SK-N-SH (cell line): ENCODE measurements at places on chromosomes 5 and 9.

DNA sequence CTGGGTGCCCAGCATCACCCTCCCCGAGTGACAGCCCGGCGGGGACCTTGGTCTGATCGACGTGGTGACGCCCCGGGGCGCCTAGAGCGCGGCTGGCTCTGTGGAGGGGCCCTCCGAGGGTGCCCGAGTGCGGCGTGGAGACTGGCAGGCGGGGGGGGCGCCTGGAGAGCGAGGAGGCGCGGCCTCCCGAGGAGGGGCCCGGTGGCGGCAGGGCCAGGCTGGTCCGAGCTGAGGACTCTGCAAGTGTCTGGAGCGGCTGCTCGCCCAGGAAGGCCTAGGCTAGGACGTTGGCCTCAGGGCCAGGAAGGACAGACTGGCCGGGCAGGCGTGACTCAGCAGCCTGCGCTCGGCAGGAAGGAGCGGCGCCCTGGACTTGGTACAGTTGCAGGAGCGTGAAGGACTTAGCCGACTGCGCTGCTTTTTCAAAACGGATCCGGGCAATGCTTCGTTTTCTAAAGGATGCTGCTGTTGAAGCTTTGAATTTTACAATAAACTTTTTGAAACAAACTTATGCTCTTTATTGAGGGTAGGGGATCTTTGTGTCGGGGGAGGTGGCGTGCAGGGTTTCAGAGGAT lies 1.3 kb downstream of the GADD45G start:
- DNase-seq = peak; percentile 72

DNA sequence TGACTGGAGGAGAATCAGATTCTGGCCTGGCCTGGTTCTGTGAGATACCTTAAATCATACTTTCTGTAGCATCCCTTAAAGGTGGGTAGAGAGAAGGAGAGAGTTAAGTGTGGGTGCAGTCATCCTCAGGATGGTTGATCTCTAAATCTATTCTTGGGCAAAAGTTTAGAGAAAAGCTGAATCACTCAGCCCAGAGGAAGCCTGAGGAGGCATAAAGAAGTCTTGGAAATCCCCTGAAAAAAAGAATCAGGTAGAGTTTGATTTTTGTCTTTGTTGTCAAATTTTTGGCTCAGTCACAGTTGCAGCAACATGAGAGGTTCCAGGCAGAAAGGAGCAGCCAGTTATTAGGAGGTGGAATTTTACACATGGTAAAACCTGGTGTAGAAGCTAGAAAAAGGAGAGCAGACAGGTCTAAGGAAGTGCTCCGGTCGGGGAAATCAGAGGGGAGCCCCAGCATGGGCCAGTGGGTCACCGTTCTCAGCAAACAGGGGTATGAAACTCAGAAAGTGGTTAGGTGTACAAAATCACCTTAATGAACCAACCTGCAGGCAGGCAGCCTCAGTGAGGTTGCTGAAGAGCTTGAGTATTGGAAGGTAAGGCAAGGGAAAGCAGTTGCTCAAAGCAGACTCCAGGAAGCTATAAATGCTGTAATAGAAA lies 116.2 kb upstream of the CNTLN start:
- DNase-seq = no peak

DNA sequence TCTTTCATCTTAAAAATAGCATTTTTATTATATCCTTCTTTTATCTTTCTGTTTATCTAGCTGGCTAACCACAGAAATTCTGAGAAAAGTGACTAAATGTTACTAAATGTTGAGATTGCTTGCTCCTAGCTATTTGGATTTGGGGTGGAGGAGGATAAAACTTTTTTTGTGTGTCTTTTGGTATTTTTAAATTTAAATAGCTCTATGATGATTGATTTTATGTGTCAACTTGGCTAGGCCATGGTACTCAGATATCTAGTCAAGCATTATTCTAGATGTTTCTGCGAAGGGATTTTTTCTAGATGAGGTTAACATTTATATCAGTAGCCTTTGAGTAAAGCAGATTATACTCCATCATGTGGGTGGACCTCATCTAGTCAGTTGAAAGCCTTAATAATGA lies 75.0 kb downstream of the GCNT1 start:
- no peak for DNase-seq

GRCh38 chr9:99762470-99762869 lies 59.2 kb upstream of the NR4A3 start:
- DNase-seq = no peak

- DNase-seq = no peak
Measured at GRCh38 chr9:112241491-112241890, 66.4 kb upstream of the SUSD1 start.

DNA sequence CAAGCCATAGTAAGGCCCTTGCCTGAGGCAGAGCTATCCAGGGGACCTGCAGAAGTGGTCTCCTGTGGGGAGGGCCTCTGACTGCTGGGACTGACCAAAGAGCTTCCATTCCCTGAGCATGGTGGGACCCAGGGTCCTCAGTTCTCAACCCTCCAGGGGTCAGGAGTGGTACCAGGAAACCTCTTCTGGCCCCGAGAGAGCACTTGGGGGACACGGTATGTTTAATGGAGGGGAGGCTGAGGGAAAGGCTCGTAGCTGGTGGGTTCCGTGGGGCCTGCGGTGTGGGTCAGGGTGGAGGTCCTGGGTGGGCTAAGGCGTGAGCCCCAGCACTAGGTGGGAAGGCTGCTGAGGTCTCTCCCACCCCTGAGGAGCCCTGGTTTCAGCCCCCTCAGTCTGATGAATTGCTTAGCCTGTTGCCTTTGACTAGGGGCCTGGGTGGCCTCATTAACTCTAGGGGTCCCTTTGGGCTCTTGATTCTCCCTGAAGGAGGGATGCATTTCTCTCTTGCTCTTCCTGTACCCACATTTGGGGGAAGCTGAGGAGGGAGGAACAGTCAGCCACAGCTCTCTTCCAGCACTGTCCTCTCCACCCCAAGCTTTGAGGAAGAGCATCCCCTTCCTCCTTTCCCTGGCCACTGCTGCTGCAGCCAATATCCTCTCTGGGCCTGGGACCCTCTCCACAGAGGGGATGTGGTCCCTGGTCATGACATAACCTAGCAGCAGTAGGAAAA lies 34.0 kb downstream of the CSF1R start:
- DNase-seq = no peak

- no peak for DNase-seq
Measured at GRCh38 chr9:86546712-86547111, 192.5 kb upstream of the TUT7 start.

GRCh38 chr5:157187046-157187754 lies 6.6 kb downstream of the ITK start:
- no peak for DNase-seq

GRCh38 chr9:129561594-129562281 lies 59.2 kb downstream of the C9orf50 start:
- no peak for DNase-seq

GRCh38 chr5:127011961-127012644 lies 18.3 kb downstream of the MARCHF3 start:
- DNase-seq = no peak

- DNase-seq = no peak
Measured at GRCh38 chr5:154588091-154588774, 110.2 kb upstream of the HAND1 start.

GRCh38 chr9:111866976-111867375 lies 29.6 kb upstream of the UGCG start:
- DNase-seq = no peak

- DNase-seq = peak; percentile 23
Measured at GRCh38 chr9:131012396-131012917, 3.5 kb downstream of the LAMC3 start.

DNA sequence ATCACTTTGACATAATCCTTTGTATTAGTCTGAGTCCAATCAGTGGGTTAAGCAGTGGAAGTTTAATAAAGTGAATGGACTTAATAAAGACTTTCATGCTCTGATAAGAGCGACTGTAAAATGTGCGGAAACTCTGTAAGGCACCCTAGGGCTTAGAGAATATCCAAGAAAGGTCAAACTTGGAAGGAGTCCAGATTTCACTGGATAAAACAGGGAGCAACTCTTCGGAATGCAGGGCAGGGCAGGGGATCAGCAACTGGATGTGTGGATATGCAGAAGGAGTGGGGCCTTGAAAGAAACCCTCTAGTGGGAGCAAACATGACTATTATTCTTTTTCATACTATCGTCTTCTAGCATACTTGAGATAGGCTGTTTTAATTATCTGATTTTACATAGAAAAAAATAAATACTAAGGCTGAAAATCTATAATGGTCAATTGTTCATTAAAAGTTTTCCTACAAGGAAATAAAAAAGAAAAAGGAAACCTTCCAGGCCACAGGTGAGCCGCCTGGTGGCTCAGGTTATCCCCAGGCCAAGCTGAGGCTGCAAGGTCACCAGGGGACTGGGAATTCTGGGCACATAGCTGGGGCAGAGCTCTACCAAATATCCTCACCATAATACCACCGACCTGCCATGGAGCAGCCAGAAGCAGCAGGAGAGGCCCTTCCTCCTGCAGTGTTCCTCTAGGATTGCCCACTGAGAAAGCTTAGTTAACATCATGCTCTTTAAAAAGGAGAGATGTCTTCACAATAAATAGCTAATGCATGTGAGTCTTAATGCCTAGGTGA lies 46.3 kb upstream of the CCDC112 start:
- no peak for DNase-seq

- DNase-seq = no peak
Measured at GRCh38 chr5:143418140-143418866, 14.8 kb upstream of the NR3C1 start.

DNA sequence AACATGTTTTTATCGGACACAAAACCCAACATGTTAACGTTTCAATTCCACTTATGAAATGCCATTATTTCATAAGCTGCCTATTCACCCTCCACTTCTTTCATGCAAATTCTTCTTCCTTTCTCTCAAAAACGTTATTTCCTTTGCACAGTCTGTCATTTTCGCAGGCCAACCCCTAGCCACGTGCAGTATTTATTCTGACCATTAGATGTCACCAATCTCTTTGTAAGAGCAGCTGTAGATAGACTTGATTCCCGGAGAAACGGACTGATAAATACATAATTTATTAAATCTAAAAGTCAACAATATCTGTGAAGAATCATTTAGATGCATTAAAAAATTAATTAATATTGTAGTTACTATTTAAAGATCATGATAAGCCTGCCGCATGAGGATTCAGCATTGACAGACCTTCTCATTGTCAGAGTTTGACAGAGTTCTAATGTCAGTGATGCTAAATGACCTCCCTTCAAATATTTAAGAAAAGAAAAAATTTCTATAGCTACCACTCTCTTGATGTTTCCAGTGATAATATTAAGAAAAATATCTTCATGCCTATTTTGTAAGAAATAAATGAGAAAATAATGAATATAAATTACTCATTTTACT lies 933.6 kb downstream of the CDH12 start:
- peak; percentile 30 for DNase-seq

DNA sequence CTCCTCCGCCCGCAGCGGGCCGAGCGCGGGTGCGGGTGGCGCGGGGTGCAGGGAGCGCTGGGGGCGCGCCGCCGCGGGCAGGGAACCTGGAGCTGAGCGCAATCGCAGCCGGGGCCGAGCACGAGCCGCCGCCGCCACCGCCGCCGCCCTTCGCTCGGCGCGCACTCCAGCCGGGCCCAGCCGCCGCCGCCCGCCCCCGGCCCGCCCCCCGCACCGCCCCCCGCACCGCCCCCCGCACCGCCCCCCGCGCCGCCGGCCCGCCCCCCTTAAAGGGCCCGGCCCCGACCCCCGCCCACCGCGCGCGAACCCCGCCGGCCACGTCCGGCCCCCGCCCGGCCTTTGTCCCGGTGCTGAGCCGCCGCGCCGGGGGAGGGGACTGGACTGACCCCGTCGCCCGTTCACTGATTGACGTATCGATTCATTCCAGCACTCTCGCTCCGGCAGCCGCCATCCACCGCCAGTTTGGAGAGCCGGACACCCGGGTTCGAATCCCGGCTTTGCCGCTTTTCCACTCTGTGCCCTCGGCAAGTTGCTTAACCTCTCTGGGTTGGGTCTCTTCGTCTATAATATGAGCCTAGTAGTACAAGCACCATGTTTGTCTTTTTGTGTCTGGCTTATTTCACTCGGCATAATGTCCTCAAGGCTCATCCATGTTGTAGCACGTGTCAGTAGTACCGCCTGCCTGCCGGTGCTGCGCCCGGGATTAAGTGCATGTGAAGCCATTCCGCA lies at the start of gene SH3PXD2B:
SH3PXD2B (minus strand) TSS at position 168 of the 729 bp plus-strand sequence. CDS start 173 bp downstream, outside the sequence.
- peak; percentile 94 for DNase-seq

- DNase-seq = peak; percentile 1
Measured at GRCh38 chr9:71683598-71684235, 84.6 kb downstream of the CEMIP2 start.

DNA sequence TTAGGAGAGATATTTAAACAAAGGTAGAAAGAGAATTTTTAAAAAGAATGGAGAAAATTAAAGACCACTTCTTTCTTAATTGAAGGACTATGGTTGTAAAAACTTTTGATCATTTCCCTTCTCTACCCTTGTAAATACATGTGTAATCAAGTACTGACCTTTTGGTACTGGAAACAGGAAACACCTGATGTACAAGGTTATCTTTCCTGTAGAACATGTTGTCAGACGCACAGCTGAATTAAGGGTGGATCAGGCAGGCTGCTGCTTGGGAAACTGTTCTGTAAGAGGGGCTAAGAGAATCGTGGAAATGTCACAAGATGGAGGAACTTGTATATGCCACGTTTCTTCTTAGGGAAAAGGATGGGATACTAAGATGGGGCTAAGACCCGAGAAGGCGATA lies 341.6 kb downstream of the ZNF608 start:
- no peak for DNase-seq

- DNase-seq = no peak
Measured at GRCh38 chr5:113282472-113282871, 152.3 kb downstream of the TSSK1B start.

DNA sequence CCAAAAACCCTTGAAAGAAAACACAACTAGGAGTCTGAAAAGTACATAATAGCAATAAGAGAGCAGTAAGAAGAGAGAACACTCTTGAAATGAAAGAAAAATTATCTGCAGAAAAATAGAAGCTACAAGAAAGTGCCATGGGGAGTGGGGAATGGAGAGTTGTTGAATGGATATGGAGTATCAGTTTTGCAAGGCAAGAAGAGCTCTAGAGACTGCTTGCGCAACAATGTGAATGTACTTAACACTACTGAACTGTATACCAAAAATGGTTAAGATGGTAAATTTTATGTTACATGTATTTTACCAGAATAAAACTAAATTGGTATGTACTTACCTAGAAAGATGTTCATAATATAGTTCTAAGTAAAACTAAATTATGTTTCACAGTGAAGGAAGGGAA lies 54.8 kb upstream of the RASGRF2 start:
- DNase-seq = no peak

- no peak for DNase-seq
Measured at GRCh38 chr5:126469536-126470316, 46.5 kb downstream of the GRAMD2B start.

DNA sequence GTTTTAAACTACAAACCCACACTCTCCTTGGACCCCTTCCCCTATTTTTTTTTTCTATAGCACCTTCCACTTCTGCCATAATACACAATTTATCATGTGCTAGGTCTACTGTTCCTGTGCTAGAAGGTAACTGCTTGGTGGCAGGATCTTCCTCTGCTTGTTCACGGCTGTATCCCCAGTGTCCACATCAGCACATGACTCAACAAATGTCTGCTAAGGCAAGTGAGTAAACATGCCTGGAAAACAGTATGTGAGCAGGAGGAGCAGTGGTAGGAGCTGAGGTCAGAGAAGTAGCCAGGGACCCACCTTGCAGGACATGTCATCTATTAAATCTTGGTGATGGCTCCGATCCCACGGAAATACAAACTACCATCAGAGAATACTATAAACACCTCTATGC lies 79.4 kb downstream of the AUH start:
- no peak for DNase-seq

GRCh38 chr5:43371821-43372220 lies 40.4 kb downstream of the CCL28 start:
- no peak for DNase-seq

GRCh38 chr5:54628050-54628449 lies 110.5 kb downstream of the SNX18 start:
- DNase-seq = no peak

- no peak for DNase-seq
Measured at GRCh38 chr5:13695076-13695712, 249.3 kb downstream of the DNAH5 start.
